ENCODE measurements at places on chromosomes 1 and 21.

GRCh38 chr1:119743776-119744597 lies 24.7 kb downstream of the HMGCS2 start:
- DNase-seq = no peak

GRCh38 chr1:2384941-2385481 lies 6.3 kb downstream of the MORN1 start:
- no peak for DNase-seq

- DNase-seq = no peak
Measured at GRCh38 chr1:62334434-62334985, 15.3 kb upstream of the KANK4 start.

DNA sequence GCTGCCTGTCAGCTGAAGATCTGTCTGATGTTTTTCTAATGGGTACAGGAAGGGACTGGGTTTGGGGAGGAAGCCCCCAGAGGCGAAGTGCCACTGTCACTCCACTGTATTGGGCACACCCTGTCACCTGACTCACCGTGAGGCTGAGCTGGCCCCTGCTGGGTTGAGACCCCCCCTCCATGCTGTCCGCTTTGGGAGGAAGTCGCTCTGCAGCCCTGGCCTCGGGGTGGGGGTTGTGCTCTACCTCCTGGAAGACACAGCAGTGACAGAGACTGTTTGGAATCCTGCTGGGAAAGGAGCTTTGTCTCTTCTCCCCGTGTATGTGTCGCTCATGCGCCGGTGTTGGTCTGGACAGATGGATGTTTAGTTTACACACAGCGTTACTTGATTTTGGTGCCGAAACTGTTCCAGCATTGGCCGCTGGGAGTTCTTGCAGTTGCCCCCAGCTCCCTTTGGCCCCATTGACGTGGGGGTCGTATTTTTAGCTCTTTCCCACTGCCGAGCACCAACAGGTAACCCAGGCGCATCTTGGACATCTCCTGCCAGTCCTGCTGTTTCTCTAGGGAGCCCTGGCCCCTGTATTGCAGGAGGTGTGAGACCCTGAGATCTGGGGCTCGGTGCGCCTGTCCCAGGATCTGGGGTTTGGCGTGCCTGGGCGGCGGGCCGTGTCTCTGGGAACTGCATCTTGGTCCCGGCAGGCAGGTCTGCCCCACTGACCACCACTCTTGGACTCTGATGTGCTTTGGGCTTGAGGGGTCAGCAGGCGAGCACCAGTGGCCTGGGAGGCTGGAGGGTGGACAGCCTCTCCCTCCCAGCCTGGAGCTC lies 30.3 kb downstream of the SLX9 start:
- DNase-seq = no peak

DNA sequence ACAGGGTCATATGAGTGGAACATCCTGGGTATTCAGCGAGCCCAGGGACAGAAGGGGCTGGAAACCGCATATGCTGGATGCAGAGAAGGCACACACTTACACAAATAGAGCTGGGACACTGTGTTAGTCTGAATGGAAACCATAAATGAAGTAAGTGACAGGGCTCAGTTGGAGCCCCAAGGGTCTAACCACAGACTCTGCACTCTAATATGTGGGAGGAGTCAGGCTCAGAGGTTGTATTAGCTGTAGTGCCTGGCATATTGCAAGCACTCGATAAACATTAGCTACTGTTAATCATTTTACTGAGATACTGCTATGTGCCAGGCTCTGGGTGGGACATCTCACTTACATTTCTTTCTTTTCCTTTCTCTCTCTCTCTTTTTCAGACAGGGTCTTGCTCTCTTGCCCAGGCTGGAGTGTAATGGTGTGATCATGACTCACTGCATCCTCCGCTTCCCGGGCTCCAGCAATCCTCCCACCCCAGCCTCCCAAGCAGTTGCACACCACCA lies 6.5 kb upstream of the OLIG1 start:
- no peak for DNase-seq

GRCh38 chr1:35430762-35431161 lies 126.4 kb downstream of the KIAA0319L start:
- DNase-seq = no peak

DNA sequence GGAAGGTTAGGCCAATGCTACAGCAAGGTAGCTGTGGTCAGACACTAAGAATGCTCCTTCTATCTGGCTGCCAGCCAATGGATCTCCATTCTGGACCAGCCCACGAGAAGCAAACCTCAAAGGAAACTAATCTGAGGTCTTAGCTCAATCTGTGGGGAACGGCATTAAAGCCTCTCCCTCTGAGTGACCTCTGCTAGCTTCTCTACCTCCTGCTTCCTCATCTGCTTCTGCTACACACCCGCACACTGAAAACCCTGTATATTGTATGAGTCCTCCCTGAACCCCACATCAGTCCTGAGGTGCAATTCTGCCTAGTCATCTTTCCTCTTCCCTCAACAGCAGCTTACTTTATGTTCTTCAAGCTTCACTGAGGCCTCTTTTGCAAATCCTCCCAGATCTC lies 6.9 kb upstream of the GALE start:
- no peak for DNase-seq

DNA sequence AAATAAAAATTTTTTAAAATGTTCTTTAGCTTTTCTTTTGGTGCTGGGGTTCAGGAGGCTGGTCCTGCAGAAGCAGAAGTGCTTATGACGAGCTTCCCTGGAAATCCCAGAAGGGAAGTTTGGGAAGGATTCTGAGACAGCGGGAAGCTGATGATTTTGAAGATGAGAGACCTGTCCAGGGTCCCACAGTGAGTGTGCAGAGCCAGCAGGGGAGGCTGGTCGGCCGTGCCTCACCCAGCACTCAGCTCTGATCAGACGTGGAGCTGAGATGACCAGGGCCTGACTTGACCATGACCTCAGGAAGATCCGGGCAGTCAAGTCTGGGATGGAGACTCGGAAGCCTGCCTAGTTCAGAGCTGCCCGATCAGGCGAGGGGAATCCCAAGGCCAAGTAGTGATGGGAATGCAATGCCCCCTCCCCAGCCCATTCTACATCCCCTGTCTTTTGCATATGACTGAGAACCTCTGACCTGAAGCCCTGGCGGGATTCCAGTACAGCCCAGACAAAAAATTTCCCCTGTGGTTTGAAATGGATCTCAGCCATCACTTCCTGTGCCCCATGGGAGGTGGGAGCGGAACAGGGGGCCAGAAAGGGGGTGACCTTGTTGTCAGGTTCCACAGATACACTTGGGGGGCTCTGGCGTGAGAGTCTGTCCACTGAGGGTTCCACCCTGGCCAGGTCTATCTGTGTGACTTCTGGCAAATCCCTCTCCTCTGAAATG lies 96.8 kb upstream of the RUNX3 start:
- DNase-seq = no peak

- no peak for DNase-seq
Measured at GRCh38 chr1:90114521-90115141, 119.7 kb downstream of the ZNF326 start.

DNA sequence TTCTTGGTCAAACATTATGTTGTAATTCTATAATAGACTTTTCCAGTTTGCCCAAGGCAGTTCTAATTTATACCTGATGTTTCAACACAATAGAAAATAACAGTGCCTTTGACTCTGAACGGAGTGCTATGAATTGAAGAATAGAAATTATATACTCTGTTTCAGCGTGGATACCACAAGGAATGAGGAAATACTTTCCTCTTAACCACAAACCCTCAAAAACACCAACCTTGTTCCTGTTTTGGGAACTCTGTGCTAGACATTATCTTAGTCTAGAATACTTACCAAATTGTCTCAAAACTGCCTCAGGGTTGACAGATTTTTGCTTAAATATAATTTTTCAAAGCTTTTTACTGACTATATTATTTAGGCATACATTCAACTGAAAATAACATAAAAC lies 1629.3 kb downstream of the MRPL39 start:
- DNase-seq = no peak

GRCh38 chr1:113266788-113267187 lies 123.5 kb upstream of the MAGI3 start:
- no peak for DNase-seq

DNA sequence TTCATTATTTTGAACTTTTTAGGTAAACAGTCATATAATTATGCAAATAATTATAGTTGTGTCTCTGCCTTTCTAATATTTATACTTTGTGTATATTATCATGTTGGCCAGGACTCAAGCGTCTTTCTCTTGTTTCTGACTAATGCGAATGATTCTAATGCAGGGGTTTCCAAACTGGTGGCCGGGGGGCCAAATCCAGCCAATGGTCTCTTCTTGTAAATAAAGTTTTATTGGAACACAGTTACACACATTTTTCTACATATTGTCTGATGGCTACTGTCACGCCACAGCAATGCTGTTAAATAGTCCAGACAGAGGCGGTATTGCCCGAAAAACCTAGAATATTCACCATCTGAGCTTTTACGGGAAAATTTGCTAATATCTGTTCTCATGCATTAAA lies 8.9 kb upstream of the POFUT2 start:
- no peak for DNase-seq

DNA sequence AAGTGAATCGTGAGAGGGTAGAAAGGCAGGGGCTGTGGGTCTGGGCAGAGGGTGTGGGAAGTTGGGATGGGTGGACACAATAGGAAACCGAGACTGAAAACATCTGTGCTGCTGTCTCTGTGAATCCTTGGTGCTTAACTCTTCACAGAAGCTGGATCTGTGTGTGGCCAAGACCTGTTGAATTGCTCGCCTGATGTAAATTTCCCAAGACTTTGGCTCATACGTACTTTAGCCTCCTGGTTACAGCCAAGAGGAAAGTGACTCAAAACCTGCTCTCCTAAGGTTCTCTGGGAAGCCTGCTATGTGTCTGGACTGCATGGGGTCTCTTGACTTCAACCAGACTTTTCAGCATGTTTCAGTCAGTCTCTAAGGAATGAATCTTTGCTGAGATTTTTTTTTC lies 270.3 kb downstream of the RWDD3 start:
- no peak for DNase-seq

- no peak for DNase-seq
Measured at GRCh38 chr1:238063454-238063853, 172.7 kb upstream of the ZP4 start.

DNA sequence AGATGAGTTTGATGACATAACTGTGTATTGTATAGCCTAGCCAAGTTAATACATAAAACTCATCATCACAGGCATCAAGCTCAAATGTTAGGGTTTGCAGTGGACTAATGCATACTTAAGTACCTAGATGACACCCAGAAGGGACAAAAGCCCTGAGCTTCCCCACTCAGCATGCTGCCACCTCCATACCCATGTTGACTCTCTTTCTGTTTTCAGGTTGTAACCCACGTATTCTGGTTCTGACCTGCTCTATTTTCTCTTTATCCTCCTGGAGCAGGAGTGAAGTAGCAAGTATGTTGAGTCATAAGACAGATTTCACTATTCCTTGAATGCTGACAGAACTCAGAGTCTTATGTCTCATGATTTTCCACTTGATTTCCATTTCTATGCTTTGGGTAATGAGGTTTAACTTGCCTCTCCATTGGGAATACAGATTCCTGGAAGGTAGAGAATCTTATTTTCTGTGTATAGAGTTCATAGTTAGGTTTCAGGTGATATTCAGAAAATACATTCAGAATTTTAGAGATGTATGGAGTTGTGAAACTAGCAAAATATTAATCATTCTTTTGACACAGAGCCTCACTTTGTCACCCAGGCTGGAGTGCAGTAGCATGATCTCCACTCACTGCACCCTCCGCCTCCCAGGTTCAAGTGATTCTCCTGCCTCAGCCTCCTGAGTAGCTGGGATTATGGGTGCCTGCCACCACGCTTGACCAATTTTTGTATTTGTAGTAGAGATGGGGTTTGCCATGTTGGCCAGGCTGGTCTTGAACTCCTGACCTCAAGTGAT lies 122.5 kb upstream of the KCNJ15 start:
- DNase-seq = no peak

GRCh38 chr1:225697428-225697827 lies 44.5 kb upstream of the ENAH start:
- no peak for DNase-seq

- DNase-seq = no peak
Measured at GRCh38 chr21:36664662-36664990, 34.3 kb upstream of the SIM2 start.

GRCh38 chr1:168279253-168279652 lies 1.4 kb upstream of the TBX19 start:
- DNase-seq = no peak

DNA sequence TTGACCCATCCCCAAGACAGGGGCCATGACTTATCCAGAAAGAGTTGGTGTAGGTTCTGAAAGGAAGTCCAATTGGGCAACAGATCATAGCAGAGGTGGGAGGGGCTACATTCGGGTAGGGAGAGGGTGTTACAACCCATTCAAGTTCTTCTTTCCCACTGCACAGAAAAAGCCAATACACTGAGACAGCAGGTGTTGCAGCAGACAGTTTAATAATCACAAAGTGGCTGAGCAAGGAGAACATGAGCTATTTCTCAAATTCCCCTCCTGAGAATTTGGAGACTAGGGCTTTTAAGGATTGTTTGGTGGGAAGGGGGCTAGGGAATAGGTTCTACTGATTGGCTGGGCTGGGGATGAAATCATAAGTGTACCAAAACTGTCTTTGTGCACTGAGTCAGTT lies 328.4 kb upstream of the POU3F1 start:
- DNase-seq = no peak

DNA sequence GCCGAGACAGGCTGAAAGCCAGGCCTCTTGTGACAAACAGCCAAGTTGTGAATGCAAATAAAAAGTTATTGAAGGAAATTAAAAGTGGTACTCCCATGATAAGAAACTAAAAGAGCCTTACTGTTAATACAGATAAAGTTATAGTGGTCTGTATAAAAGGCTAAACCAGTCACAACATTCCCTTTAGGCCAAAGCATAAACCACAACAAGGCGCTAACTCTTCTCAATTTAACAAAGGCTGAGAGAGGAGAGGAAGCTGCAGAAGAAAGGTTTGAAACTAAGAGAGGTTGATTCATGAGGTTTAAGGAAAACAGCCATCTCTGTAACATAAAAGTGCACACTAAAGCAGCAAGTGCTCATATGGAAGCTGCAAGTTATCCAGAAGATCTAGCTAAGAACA lies 10.7 kb downstream of the C1orf105 start:
- DNase-seq = no peak

GRCh38 chr21:33383056-33383888 lies 19.9 kb upstream of the IFNGR2 start:
- DNase-seq = peak; percentile 62

GRCh38 chr1:224383218-224383617 lies 26.5 kb downstream of the CNIH4 start:
- DNase-seq = no peak

DNA sequence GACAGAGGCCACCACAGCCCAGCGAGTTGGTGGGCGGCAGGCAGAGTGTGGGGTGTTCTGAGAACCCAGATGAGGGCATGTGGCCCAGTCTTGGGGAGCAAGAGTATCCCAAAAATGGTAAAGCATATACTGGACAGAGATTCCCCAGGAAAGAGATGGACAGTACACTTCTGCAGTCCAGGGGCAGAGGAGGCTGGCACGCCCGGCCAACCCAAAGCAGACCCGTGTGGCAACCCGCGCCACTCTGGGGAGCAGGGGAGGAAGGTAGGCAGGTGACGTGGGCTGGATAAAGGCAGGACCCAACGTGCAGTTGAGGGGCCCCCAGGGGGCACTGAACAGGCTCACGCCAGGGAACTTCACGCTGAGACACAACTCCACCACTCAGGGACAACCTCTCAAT lies 46.4 kb upstream of the RIPK4 start:
- no peak for DNase-seq

All from activated effector memory CD4-positive, alpha-beta T cell treated with Interleukin-2 at 50 U/mL for 16 hours (primary cell).